ENCODE measurements at places on chromosomes 4 and X.
A peak's percentile ranks its signal among the peaks of the same experiment; 100 is the strongest.

GRCh38 chr4:103076747-103077347 is at the start of gene SLC9B2:
Gene SLC9B2, minus strand, starts transcription at chr4:103076761. Its CDS starts 9,211 bp downstream, at chr4:103067550.
- no peak for DNase-seq

- no peak for DNase-seq
Measured at GRCh38 chr4:10530137-10530786, 73.0 kb upstream of the ZNF518B start.

- no peak for DNase-seq
Measured at GRCh38 chrX:29913647-29914046, 301.7 kb upstream of the MAGEB2 start.

DNA sequence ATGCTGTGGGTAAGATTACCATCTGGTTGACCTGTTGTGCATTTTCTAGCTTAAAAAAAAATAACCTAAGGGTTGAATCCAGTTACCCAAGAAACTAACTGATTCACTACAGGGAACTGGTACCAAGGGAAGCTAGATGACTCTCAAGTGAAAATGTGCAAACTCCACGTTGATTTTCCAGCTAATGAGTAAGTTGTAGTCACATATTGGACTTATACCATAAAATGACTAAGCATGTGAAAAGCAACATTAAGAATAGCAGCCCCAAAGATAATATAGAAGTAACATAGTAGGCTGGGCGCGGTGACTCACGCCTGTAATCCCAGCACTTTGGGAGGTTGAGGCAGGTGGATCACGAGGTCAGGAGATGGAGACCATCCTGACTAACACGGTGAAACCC is 270.9 kb downstream of the SPRY1 start:
- no peak for DNase-seq

DNA sequence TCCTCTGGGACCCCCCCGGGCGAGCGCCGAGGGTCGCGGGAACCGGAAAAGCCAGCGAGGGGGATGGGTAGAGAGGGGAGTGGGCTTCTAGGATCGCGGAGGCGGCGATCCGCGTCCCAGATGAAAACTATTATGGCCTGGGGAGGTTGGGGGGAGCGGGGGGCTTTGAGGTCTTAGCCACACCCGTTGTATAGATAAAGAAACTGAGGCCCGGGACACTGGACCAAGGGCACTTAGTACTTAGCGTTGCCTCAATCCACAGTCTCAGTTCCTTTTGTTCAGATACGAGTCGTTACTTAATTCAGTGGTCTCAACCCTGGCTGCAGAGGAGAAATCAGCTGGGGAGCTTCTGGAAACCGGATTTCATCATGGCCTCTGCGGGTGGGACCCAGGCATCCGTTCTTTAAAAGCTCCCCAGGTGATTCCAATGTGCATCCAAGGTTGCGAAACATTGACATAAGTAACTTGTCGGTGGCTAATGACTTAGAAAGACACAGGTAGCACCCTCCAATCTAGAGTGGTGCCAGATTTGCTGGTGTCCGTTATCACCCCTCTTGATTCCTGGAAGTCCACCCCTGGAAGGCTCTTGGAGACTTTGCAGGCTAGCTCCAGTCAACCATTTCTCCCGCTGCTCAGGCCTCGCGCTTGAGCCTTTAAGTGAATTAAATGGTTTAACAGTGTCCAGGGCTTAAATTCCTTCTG is 90.7 kb downstream of the GEMIN8 start:
- no peak for DNase-seq

GRCh38 chr4:80125252-80126177 is 52.5 kb upstream of the ANTXR2 start:
- no peak for DNase-seq

DNA sequence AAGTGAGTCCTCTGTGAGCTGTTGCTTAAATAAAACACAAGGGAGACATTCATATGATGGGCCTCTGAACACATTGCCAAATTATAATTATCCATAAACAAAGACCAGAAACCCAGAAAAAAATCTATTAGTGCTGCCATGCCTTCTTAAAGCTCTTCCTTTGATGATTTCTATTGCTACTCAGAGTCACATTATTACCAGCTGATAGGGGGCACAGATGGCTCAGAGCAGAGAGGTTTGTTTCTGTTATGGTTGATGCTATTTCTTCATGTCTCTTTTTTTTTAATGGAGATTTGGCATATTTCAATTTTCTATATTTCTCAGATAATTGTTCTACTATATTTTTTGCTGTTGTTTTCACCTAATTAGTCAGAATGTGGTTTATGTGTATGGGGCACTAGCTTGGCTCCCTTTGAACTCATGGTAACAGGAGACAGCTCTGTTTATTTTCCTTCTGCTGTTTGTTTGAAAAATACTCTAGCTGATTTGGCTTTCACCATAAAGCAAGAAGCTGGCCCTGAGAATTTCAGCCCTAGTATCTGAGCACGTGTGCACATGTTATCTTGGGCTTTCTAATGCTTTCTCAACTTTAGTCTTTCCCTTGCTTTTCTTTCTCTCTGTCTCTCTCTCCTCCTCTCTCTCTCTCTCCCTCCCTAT is 568.8 kb downstream of the PPARGC1A start:
- no peak for DNase-seq

GRCh38 chr4:2783790-2784189 is 9.1 kb upstream of the SH3BP2 start:
- DNase-seq: no peak

DNA sequence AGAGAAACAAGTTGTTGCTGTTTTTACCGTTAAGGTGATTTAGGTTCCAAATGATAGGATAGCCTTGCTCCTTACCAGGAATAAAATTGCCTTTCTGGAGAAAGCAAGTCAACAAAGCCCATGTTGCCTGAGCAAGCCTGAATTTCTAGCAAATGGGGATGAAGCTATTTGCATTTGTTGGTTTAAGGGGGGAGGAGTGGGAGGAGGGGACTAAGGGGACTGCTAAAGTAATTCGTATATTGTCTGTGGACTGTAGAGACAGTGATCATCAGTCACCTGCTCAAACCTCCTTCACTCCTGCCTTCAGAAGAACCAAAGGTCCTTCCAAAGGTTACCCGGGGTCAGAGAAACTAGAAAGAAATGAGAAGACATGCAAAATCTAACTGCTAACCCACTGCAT is 65.8 kb downstream of the SCML2 start:
- no peak for DNase-seq

DNA sequence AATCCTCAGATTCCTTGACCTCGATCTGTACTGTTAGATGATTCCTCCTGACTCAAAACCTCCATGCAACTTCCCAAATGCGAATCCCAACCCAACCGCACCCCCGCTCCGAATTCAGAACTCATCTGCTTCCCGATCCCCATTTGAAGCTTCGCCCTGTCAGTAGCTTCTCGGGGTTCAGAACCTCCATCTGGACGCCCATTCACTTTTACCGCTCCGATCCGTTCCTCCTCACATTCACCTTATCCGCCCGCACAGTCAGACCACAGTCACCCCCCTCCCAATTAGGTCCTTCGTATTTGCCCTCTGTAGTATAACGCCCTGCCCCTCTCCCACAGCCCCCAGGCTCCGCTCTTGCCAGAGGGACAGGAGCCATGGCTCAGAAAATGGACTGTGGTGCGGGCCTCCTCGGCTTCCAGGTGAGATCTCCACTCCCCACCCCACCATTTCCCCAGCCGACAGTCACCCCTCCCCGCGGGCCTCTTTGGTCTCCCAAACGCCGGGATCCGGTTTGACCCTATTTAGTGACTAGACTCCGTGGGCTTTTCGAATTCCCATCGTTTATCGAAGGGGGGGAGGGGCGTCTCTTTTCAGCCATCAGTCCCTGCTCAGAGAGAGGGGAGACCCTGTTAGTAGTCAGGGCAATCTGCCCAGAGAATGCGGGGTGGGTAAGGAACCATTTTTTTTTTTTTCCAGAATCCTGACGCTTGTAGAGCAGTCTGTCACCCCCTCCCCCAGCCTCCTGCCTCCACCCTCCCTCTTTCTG is 691 bp downstream of the MAGED1 start:
- DNase-seq: no peak

DNA sequence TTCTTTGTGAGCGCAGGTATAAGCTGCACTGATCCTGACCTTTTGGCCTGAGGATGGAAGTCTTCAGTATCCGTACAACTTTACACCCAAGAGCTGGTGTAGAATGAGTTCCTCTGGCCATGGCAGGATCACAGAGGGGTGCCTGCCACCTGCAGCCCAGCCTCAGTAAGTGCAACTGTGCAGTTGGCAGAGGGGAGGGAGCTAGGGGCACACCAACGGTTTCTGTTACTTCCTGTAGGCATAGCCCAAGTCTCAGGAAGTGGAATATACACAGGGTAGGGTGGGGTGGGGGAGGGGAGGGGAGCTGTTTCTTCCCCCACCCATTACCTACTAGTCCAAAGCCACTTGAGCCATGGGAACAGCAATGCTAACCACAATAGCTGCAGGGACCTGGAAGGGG is 85.4 kb upstream of the GBA3 start:
- no peak for DNase-seq

DNA sequence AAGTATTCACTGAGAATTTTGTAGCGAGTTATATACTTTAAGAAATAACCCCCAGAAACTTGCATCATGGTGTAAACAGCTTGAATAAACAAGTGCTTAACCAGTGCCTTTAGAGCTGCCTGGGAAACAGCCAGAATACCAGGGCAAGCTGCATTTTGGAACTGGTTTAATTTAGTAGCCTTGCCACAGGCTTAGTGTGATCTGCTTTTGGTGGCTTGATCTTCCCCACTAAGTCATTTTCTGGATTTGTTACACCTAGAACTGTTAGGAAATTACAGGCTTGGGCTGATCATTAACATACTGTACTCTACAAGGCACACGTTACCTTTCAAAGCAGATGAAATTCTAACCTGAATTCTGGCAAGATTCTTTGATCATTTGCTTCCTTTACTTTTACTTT is 35.4 kb downstream of the NPNT start:
- DNase-seq: no peak

DNA sequence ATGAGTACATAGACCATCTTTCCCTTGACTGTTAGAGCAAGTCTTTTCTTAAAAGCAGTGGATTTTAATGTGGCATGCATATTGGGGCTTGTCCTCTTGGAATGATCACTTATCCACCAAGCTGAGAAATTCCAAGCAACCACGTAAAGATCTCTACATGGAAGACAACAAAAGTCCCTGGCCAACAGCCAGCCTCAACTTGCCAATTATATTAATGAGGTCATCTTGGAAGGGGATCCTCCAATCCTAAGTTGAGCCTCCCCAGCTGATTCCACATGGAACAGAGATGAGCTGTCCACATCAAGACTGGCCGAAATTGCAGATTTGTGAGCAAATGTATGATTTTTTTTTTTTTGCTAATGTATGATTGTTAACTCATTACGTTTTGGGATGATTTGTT is 20.6 kb upstream of the FTHL17 start:
- no peak for DNase-seq

- no peak for DNase-seq
Measured at GRCh38 chr4:1340181-1340747, 6.7 kb upstream of the UVSSA start.

DNA sequence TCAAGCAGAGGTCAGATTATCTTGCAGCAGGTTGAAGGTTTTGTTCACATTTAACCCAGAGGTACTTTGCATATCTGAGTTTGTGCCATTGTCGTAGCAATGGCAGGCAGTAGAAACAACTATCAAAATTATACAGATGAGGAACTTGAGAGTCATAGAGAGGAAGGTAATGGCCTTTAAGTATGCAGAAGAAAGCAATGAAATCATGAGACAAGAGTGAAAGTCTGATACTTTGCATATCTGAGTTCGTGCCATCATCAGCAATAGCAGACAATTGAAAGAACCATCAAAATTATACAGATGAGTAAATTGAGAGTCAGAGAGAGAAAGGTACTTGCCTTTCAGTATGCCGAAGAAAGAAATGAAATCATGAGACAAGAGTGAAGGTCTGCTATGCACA is 154.1 kb downstream of the NLGN4X start:
- no peak for DNase-seq

DNA sequence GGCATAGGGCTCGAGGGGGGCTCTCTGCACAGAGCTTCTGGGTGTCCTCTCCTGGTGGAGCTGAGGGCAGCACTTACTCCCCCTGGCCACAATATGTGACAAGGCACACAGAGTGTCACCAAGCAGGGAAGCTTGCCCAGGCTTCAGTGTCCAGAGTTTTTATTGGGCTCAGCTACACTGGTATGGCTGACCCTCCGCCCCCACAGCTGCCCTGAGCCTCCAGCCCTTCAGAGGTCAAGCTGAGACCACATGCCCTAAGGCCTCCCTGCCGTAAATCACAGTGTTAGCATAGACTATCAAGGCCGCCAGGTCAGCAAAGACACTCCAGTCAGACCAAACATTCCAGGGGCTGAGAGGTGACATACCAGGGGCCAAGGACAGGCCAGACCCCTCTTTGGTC is 59.0 kb downstream of the EVC start:
- DNase-seq: no peak

- peak; percentile 20 for DNase-seq
Measured at GRCh38 chr4:70734168-70734954, 12.6 kb downstream of the RUFY3 start.

DNA sequence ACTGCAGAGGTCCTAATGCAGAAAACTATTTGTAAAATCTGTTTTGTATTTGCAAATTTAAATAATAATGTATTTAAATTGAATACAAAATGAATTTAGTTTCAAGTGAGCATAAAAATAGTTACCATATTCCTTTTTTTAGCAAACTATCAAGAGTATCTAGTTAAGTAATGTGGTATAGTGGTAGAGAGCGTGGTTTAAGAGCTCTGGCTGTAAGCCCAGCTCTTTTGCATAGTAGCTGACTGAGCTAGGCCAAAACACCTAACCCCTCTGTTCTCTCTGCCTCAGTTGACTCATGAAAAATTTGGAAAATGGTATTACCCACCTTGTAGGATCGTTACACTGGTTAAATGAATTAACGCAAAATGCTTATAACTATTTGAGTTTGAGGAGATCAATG is 18.1 kb upstream of the ADAD1 start:
- DNase-seq: no peak
